ENCODE measurements at places on chromosomes 16 and 17.

DNA sequence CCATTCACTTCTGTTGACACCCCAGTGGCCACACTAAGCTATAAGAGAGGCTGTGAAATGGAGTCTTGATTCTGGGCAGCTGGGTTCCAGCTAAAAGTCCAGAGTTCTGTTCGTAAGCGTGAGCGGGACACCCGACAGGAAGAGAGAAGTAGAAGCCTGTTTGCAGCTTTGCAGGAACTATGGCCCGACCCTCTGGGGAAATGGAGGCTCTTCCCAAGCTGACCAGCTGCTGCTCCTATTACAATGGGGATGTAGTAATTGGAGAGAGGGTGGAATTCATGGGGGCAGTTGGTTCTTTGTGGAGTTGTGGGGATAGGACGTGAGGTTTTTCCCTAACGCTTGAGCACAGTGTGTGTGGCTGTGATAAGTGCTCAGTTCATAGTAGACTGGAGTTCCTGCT, 28.4 kb downstream of the UBALD1 start:
- DNase-seq: peak; percentile 65

GRCh38 chr17:9672691-9673090, 27.4 kb downstream of the USP43 start:
- no peak for DNase-seq

- DNase-seq: peak; percentile 38
Observed at GRCh38 chr17:56808503-56808902, 25.2 kb downstream of the C17orf67 start.

DNA sequence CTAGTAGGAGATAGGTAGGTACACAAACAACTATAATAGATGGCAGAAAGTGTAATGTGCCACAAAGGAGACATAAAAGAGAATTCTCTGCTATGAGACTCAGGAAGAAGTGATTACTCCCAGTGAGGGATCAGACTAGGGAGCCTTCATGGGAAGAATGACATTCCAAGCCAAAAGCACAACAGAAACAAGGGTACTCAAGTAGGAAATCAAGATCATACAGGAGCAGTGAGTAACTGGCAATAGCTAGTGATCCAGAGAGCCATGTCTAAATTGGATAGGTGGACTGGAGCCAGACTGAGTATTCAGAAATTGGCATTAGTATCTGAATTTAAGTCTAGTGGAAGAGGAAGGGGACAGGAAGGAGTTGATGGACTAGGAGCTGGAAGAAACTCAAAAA, 10.7 kb downstream of the RFFL start:
- DNase-seq: no peak

GRCh38 chr16:14378689-14379467, 251.2 kb downstream of the PARN start:
- no peak for DNase-seq

- DNase-seq: no peak
Observed at GRCh38 chr17:74408262-74408661, 23.6 kb upstream of the GPRC5C start.

- DNase-seq: no peak
Observed at GRCh38 chr16:17177959-17178905, 292.5 kb downstream of the XYLT1 start.

All from muscle of leg (tissue), 16 donors.